ENCODE measurements at places on chromosomes 3 and 15.

- DNase-seq = no peak
Observed at GRCh38 chr15:45868109-45868691, 233.4 kb downstream of the SQOR start.

DNA sequence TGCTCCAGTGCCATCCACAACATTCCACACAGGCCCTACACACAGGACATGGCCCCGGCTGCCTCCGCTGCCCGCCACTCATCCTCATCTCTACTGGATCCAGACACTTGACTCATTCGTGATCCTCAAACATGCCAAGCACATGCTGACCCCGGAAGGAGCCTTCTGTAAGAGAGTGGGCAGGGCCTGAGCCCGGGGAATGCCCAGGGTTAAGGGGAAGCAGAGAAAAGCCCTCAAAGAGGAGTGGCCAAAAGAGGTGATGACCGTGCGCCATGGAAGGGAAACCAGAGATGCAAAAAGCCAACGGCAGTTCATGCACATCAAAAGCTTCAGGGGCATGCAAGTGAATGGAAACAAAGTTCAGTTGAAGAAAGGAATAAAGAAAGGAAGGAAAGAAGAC, 46.1 kb downstream of the RFTN1 start:
- DNase-seq = no peak

GRCh38 chr3:126931806-126932187, 51.1 kb upstream of the PLXNA1 start:
- DNase-seq = no peak

DNA sequence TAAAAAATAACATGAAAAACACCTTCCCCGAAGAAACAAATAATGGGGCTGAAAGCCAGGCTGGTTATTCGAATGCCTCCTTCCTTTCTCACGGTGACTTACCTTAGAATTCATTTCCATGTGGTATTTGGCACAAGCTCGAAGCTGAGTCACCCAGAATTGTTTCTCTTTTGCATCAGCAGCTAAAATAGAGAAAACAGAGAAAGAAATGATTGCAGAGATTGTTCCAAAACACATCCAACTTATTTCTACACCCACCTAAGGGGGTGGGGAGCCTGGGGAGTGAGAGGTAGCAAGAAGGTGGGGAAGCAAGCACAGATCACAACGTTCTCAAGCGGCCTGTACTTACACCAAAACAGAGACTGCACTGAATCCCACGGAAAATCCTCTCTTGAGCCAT, 104.7 kb downstream of the OSBPL10 start:
- no peak for DNase-seq

GRCh38 chr15:78304216-78305066, 5.0 kb upstream of the SKIC8 start:
- DNase-seq = no peak

DNA sequence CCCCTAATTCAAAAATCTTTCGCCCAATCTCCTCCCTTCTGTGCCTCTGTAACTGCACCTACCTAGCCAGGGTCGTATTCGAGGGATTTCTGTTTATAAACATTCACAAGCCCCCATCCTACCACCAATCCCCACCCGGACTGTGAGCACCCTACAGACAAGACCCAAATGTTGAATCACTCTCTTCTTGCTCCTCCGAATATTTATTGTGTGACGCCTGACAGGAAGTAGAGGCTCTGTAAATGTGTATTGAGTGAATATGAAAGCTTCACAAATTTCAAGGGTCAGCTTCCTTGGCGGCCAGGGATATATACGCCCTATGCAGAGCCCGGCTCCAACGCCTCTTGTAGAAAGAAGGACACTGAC, 1.6 kb downstream of the BDH1 start:
- DNase-seq = no peak

- DNase-seq = no peak
Observed at GRCh38 chr15:63597821-63598220, 634 bp downstream of the FBXL22 start.

- no peak for DNase-seq
Observed at GRCh38 chr15:52134502-52135144, 22.0 kb upstream of the BCL2L10 start.

- no peak for DNase-seq
Observed at GRCh38 chr3:59894425-59895121, 844.7 kb upstream of the CFAP20DC start.

DNA sequence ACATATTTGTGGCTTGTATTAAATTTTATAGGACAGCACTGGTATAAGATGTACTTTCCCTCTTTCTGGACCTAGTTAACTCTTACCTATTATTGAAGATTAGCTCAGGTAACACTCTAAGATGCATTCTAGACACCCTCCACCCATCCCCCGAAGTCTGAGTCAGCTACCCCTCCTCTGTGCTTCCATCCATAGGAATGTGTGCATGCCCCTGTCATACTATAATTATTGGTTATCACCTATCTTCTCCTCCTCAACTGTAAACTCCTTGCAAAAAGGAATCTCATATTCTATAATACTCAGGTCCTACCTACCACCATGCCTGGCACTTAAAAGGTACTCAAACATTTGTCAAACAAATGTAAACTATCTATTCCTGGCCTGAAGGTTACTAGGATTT, 3.0 kb downstream of the PEAK1 start:
- no peak for DNase-seq

DNA sequence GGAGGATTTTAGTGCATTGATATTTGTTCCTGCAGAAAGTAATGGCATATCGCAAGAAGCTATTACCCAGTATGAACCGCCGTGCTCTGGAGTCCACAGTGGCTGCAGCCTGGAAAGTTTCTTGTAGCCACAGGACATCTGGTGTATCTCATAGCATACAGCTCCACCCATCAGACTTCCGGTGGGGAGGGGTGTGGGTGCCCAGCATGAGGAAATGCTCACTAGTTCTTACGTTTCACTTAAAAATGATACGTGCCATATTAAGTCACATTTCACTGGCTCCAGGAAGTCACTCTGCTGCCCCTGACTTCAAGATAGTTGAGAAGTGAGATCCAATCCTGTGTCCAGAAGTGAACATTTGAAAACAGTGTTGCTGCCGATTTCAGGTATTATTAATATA, 990.4 kb downstream of the GBE1 start:
- DNase-seq = no peak

- DNase-seq = no peak
Observed at GRCh38 chr3:52044869-52045619, 11.3 kb downstream of the DUSP7 start.

DNA sequence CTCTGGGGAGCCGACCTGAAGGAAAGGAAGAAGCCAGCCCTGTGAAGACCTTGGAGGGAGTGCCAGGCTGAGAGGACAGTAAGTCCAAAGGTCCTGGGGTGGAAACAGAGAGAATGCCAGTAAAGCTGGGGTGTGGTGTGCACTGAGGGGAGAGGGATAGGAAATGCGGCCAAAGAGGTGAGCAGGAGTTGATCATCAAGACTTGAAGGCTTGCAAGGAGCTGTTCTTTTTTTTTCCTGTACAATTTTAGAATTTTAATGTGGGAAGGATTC, 73.8 kb downstream of the SYNPR start:
- no peak for DNase-seq

DNA sequence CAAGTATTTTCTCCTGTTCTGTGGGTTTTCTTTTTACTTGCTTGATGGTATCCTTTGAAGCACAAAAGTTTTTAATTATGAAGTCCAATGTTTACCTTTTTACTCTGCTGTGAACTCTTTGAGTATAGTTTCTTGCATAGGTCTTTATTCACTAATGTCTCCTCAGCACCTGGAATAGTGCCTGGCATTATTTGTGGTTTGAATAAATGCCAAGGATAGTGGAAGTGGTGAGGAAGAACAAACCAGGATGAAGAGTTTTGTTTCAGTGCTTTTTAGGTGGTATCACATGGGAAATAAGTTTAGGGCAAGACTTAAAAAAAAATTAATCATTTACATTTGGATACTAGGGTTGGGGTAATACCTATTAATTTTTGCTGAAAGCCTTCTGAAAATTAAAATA, 25.7 kb downstream of the GPD1L start:
- DNase-seq = no peak

- peak; percentile 51 for DNase-seq
Observed at GRCh38 chr3:52897130-52898122, at the start of gene STIMATE. STIMATE (minus strand) TSS chr3:52897548; CDS start chr3:52897450, 98 bp downstream.

GRCh38 chr3:58742239-58742638, 75.7 kb upstream of the FAM3D start:
- no peak for DNase-seq

DNA sequence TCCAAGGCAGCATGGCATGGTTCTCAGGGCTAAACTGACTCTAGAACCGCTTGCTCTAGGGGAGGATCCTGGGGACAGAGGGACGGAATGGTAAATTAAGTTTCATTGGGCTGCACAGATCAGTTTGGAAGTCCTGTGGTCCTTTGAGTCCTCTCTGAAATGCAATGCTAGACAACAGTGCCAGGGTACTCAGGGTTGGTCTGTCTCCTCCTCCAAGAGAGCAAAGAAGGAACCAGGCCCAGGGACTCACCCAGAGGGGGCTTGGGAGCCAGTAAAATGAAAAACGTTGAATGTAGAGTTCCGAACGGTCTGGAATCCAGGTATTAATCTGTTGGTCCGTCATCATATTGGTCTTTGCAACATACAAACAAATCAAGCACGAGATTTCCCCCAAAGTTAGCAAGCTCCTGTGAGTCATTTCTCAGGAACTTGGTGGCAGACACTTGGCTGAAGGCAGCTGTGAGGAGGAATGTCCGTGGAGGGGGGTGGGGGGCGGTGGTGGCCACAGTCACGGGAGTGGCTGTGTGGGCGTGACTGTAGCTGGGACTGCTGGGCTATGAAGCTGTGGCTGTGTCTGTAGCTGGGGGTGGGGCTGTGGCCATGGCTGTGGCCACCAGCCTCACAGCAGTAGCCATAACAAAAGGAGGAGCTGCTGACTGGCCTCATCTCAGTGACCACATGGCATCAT, 361.0 kb downstream of the SHQ1 start:
- no peak for DNase-seq

DNA sequence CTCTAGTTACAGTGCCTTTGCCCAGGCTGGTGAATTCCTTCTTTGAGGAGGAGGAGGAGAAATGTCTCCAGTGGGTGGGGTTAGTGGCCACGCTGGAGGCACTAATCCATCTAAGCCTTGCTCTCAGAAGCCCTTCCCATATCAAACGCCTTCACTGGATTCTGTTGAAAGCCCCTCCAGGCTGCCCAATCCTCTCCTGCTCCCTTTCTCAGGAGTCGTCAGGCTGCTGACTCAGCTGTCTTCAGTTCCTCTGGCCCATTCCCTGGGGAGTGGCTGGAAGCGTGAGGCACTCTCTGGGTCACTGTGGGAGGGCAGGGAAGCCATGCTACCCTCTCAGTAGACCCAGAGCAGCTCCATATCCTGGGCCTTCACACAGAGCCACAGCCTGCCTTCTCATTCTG, 2.7 kb downstream of the AP2M1 start:
- no peak for DNase-seq

DNA sequence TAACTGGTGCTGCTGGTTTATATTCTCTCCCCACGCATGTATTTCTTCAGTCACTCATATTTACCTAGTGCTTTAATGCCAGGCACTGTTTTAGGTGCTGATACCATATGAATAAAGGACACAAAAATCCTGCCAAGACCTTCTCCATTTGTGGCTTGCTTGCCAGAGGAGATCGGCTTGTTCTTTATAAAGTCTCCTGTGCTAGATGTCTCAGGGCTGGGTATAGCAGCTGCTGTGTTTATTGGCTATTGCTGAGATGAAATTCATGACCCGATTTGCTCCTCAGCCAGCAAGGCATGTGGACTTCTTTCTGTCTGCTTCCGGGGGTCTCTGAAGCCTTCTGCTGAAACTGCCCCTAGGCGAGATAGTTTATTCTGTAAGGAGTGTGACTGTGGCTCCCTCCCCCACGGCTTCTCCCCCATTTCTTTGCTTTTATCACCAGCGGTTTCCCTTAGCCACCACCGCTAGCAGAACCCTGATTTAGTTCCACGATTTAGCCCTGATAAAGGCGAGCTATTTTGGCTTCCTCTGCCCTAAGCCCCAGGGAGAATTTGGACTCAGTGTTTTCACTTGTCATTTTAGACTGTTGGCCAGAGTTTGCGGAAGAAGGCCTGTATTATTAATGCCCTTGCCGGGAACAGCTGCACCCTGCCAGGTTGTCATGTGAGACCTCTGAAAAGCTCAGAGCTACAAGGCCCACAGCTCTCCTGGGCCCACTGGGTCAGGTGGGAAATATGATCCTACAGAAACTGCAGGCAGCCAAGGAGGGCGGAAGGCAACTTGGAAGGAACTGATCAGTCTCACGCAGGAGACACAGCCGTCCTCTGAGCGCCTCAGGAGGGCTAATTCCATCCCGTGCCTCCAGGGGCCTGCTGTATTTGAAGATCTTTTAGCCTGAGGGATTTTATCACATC, 46.8 kb downstream of the ST6GAL1 start:
- no peak for DNase-seq

GRCh38 chr3:167913219-167913835, 177.8 kb downstream of the SERPINI1 start:
- DNase-seq = no peak

DNA sequence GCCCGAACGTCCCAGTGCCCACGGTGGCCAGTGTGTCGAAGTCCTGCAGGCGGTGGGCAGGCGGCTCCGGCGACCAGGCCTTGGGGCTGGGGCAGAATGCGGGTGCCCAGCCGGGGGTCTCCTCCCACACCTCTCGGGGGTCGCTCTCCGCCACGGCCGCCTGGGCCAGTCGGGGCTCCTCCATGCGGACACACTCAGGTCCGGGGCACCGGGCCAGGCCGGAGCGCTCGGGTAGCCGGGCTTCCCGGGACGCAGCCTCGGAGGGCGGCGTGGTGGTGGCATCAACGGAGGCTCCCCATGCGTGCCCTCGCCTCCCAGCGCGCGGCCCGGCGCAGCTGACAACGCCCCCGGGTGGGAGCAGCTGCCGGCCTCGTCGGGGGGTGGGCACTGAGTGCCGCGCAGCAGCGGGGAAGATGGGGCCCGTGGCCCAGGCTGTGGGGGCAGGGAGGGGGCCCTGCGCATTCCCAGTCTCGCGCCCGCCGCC, 30.1 kb upstream of the CERS3 start:
- DNase-seq = no peak

DNA sequence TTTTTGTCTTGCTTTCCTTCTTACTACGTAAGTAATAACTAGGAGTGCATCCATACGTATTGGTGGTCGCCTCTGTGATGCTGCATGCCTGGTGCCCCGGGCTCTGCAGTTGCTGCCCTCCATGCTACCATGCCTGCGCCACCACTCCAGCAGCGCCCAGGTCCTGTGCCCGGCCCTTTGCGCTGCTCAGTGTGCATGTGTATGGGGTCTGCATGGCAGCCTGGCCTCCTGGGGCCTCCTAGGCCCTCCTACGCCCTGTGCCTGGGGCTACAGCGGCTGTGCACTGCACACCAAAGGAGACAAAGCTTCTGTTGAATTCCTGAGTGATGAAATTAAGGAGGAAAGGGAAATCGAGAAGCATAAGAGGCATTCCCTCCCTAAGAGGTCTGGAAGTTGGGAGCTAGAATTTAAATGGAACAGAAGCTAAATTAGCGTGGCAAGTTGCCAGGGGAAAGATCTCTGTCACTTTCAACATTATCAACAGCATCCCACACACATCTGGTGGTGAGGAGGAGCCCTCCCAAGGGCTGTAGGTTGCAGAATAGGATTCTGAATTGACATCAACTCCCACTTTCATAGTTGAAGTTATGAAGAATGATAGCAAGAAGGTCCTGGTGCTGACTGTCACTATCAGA, 275.0 kb upstream of the CHRM5 start:
- no peak for DNase-seq

GRCh38 chr3:52063026-52063723, 6.8 kb upstream of the DUSP7 start:
- no peak for DNase-seq

GRCh38 chr3:148873270-148873927, 8.3 kb downstream of the CPA3 start:
- no peak for DNase-seq
